ENCODE measurements at places on chromosomes 5 and 9.
A peak's percentile ranks its signal among the peaks of the same experiment; 100 is the strongest.

DNA sequence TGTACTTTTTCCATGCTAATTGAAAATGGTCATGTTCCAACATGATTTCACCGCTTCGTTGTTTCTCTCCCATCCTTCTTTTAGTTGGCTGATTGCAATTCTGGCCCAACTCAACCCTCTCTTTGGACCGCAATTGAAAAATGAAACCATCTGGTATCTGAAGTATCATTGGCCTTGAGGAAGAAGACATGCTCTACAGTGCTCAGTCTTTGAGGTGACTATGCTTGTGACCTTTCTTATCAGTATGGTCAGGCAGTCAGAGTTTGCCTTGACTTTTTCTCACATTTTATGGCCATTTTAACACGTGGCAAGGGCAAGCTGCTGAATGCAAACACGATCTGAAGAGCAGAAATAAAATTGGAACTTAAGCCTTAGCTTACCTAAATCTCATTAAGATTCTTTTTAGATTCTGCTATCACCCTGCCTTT, 36.0 kb upstream of the CREBRF start:
- no peak for DNase-seq

GRCh38 chr9:104831681-104832080, 67.8 kb downstream of the NIPSNAP3B start:
- DNase-seq: no peak

DNA sequence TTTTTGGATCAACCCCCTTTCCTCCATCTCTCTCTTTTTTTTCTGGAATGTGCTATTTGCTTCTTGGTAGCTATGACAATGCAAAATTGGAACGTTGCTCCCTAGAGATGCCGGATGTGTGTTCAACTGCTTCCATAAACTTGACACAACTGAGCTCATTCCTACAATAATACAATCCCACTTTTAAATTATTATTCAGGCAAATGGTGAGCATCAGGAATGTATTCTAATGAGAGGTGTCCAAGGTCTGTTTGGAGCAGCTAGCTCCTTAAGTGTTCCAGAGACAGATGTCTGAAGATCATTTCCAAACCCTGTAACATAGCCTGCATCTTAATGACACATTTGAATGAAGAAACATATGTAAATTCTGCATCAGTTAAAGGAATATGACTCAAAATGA, 518.4 kb downstream of the TAF11L14 start:
- DNase-seq: peak; percentile 78

DNA sequence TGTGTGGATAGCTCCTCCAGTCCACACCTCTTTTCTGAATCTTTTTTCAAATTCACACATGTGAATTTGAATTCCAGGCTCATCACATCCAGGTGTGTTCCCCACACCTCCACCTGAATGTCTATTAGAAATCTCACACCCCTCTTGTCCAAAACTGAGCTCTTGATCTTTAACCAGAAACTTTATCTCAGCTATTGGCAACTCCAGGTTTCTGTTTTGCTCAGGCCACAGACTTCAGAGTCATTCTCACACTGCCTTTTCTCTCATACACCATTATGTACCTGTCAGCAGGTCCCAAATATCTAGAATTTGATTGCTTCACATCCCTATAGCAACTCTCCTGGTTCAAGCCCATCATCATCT, 11.6 kb downstream of the NIPSNAP3B start:
- no peak for DNase-seq

- DNase-seq: no peak
These were observed 138.8 kb upstream of the POC5 start for GRCh38 chr5:75856056-75856455.

DNA sequence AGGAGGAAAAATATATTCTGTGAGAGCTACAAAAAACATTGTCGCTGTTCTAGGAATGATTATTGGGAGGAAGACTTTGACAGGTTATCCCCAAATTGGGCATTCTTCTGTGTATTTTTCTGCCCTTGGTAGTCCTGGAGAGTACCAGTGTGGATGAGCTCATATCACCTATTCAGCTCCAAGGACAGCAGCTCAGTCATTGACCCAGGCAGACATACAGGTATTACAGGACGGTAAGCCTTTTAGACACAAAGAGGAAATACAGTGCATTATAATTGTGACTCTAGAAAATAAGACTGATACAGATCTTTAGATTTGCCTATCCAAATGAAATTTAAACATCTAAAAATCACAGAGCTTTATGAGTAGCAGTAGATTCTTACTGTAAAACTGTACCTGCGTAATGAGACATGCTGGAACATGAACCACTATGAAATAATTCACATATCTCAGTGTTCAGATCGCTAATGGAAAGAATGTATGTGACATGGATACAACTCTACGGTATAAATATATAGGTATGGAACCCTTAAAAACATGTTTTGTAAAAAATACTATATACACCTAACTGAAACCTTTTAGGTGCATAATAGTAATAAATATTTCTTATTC, 56.0 kb downstream of the PLK2 start:
- DNase-seq: no peak

DNA sequence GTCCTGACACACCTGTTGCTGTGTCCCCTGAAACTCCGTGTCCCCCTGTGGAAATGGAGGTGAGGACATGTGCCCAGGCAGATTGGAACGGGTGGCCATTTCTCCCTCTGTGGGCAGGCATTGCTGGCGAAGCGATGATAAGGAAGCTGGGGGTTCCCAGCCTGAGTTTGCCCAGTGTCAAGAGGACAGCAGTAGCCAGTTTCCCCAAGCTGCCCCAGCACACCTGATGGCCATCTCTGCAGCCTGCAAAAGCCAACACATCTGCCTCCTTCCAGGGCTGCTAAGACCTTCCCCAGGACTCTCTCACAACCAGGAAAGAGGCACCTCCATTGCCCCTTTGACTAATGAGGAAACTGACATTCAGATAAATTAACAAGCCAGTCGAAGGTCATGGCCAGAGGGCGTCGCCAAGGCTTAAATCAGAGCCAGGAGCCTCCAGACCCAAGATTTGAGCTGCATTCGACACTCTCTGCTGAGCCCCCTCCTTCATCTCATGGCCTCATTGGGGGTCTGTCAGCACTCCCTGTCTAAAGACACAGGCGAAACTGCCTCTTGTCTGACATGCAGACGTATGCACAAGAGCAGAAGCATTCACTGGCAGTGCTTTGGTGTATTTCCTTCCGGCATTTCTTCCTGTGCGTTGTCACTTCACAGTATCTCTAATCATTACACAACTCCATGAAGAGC, 10.4 kb upstream of the WNK2 start:
- DNase-seq: no peak

GRCh38 chr5:73969195-73970036, 343.4 kb downstream of the ARHGEF28 start:
- no peak for DNase-seq

DNA sequence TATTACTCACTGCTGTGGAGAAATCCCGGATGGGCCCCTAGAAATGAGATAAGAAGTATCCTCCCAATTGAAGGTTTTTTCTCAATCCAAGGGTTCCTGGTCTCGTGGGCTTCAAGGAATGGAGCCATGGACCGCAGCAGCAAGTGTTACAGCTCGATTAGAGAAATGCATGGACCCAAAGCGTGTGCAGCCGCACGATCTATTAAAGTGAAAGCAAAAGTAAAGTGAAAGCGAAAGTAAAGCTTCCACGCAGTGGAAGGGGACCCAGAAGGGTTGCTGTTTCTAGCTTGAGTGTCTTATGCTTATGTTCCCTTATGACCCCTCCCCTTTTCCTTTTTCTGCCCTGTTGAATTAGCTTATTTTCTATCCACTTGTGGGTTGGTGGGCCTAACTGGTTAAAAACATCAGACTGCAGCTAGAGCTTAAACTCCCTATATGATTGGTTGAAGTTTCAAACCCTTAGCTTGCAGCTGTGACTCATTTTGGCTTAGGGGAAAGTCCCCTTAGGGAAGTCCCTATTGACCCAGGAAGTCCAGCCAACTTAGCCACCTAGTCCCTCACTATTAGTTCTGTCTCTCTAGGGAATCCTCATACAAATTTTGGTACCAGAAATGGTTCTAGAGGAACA, 1111.8 kb downstream of the TAF11L14 start:
- DNase-seq: no peak

DNA sequence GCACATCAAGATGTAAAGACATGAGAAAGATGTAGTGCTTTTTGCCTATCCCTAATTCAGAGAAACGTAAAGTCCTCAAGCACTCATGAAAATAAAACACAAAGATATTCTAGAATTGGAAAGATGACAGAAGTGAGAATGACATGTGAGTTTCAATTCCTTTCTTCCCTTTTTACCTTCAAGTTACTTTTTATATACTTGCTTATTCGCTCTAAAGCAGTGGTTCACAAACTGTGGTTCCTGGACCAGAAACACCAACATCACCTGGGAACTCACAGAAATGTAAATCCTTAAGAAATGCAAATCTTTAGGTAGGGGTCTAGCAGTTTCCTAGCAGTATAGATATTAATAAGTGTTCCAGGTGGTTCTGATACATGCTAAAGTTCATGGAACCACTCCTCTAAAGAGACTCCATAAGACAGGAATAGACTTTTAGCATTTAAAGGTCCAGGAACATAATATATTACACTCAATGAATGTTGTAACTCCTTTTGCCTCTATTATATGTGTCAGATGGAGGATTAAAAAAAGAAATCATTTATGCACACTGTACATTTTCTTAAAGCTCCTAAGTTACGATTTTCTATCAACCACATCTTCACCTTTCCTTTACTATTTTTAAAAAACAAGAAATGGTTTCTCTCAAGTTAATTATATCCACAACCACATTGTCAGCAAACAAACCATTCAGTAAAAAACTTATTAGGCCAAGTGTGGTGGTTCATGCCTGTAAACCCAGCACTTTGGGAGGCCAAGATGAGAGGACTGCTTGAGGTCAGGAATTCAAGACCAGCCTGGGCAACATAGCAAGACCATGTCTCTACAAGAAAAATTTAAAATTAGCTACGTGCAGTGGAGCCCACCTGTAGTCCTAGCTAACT, 39.9 kb downstream of the ERP44 start:
- DNase-seq: no peak

DNA sequence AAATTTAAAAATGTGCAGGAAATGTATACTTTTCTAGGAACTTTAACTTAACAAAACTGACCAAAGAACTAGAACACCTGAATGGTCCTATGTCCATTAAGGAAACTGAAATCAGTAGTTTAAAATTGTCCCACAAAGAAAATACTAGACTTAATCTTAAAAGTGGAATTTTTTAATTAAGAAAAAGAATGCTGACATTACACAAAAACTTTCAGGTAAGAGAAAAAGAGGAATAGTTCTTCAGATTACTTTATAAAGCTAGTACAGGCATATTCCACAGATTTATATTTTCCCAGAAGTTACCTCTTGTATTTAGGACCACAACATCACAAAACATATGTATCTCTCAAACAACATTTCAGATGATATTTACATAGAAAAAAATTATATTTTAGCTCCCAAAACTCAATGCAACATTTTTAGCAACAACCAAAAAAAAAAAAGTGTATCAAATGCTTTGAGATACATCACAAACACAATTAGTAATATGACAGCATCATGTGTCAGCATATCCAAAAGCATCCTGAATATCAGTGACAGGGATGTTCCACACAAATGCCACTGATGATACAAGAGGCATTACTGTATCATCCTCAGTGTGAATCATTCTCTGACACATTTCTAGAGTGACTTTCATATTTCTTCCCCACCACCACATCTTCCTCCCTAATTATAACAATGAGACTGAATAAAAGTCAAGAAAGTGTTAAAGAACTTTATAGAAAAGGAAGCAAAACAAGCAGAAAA, 264.0 kb downstream of the EPB41L4A start:
- DNase-seq: no peak

DNA sequence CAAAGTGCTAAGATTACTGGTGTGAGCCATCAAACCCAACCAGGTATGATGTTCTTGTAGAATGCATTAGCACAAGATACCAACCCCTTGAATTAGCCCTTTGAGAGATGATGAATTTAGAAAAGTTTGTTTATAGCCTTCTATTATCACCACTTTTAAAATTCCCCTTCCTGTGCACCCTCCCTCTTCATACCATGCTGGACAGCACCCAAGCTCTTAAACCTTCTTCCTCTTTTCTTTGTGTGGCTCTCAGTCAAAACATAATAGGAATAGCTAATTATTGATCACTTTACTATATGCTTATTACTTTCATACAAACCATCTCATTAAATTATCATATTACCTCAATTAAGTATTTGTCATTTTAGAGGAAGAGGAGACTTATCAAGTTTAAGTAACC, 87.6 kb upstream of the TMED7 start:
- DNase-seq: no peak

DNA sequence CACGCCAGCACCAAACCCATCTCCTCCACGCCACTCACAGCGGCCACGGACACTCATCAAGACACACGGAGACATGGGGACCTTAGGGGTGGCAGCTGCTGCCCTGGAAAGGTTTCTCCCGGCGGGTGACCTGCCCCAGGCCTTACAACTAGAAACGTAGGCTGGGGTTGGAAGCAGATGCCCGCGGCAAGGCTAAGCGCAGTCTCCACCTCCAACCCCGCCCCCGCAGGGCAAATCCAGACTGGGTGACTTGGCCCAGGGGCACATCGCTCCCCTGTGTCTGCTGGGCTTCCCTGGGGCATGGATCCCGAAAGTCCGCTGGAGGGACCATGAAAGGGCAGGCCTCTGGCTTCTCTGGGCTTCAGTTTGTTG, 12.0 kb upstream of the ASS1 start:
- DNase-seq: no peak

DNA sequence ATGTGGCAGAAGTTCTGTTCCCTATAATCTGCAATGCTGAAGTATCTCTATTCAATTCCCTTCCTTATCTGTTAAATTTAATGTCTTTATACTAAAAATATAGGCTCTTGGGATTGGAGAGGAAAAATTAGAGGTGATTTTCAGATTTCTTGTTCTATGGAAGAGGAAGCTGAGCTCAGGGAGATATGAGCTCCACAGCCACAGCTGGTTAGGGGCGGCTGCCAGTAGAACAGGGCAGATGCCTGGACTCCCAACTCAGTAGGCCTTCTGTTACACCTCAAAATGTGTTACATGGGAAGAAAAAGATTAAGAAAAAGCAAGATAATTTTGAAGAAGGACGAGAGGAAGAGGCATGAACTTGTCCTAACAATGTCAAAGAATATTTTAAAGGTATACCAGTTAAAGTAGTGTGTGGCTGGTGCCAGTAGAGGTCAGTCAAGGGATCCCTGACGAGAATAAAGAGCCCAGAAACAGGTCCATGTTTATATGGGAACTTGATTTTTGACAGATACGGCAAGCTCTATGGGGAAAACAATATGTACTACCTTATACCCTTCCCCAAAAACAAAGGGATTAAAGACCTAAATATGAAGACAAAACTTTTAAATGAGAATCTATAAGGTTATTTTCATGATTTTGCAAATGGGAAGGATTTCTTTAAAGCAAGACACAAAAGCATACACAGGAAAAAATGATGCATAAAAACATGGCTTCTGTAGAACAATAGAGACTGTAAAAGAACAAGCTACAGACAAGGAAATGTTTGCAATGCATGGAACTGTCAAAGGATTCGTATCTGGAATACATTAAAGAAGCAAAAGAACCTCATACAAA, 28.7 kb downstream of the DNAJC21 start:
- DNase-seq: peak; percentile 9

GRCh38 chr5:157930710-157931109, 71.8 kb upstream of the CLINT1 start:
- peak; percentile 60 for DNase-seq

- DNase-seq: no peak
These were observed 278.9 kb downstream of the GADD45G start for GRCh38 chr9:89883401-89884341.
